Suppressor macrophage (primary cell): ENCODE measurements at places on chromosomes 13 and 19.

GRCh38 chr13:45850027-45850613, 1.4 kb downstream of the SIAH3 start:
- no peak for DNase-seq

DNA sequence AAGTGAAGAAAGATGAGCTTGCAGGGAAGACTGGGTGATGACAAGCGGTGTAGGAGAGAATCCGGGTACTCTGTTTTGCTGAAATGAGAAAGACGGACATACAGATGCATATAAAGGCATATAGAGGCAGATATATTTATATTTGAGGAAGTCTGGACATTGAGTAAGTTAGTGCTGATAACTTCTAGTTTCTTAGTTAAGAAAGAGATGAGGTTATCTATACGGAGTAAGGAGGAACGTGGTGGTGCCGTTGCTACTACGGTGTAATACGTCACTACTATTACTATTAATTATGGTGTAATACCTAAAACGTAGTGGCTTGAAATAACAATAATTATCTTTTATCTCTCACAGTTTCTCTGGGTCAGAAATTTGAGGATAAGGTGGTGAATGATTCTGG, 9.8 kb upstream of the CPB2 start:
- DNase-seq, result peak; percentile 79

- DNase-seq, result peak; percentile 41
Observed at GRCh38 chr13:27171244-27171826, at the start of gene USP12. Gene USP12, minus strand, starts transcription at chr13:27171811. Its CDS starts 172 bp downstream, at chr13:27171639.

GRCh38 chr19:8396563-8397203, 6.5 kb downstream of the RAB11B start:
- peak; percentile 68 for DNase-seq

DNA sequence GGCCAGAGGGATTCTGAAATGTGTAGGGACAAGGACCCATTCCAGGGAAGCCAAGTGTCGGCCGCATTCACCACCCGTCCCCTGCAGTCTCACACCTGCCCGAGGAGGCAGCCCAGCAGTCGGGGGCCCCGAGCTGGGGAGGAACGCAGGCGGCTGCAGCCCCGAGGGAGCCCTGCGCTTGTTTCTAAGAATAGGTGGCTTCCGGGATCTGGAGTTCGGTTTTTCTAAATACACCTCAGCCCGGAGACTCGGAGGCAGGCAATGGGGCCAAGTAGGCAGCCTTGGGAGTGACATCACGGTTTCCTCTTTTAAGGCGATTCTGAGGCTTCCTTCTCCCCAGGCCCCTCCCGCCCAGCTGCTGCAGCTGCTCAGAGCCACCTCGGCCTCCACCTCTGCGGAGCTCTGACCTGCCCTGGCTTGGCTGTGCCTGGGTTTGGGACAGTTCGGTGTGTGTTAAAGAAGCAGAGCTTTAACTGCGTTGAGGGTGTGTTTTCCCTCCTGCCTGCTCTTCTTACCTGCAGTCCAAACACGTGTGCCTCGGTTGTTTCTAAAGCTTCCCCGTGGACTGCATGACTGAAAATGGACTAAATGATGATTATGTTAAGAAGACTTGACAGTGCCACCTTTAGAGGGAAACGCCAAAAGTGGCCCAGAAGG, 80.5 kb downstream of the COL4A2 start:
- peak; percentile 58 for DNase-seq

DNA sequence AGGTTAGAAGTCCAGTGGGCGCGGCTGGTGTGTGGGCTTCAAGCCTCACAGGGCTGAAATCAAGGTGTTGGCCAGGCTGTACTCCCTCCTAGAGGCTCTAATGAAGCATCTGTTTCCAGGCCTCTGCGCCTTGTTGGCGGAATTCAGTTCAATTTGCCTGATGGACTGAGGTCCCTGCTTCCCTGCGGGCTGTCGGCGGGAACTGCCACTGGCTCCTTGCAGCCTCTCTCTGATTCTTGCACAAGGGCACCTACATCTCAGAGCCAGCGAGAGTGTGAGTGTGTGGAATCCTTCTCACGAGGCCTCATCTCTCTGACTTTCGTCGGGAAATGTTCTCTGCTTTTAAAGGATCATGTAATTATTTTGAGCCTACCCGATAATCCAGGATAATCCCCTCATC, 128.6 kb downstream of the DLEU7 start:
- DNase-seq, result peak; percentile 49

GRCh38 chr13:112187527-112188297, 120.8 kb downstream of the SOX1 start:
- DNase-seq, result no peak
